ENCODE measurements at places on chromosomes 7 and 10.

DNA sequence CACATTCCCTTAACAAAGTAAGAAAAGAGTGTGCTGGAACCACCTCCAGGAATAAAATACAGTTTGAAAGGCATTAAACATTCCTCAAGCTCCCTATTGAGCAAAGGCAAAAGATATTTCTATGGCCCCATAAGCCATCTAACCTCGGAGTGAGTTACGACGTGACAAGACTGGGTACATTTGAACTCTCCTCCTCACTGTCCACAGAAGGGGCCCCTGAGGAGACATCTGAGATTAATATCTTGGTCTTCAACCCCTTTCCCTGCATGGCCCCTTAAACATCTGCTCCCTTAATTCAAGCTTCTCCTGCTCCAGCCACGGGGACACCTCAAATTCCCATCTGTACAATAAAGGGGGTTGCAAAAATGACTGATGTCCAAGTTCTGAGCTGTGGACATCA, 526 bp downstream of the GIMAP1 start:
- DNase-seq, result no peak

DNA sequence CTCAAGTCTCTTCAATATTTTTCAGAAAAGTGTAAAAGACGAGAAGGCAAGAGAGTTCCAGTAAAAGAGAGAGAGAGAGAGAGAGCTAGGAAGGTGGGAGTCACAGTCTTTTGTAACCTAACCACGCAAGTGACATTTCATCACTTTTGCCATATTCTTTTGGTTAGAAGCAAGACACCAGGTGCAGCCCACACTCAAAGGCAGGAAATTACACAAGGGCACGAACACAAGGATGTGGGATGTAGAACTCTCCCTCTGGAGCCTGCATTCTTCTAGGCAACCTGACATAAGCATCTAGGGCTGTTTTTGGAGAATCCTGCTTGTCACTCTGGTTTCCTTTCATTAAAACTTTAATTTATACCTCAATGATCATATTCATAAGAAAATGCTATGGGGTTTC, 1213.1 kb downstream of the DNAJB9 start:
- no peak for DNase-seq

- no peak for DNase-seq
These were observed 121.7 kb downstream of the PRPF18 start for GRCh38 chr10:13708256-13708990.

- no peak for DNase-seq
These were observed 109.9 kb upstream of the ADO start for GRCh38 chr10:62694537-62695126.

DNA sequence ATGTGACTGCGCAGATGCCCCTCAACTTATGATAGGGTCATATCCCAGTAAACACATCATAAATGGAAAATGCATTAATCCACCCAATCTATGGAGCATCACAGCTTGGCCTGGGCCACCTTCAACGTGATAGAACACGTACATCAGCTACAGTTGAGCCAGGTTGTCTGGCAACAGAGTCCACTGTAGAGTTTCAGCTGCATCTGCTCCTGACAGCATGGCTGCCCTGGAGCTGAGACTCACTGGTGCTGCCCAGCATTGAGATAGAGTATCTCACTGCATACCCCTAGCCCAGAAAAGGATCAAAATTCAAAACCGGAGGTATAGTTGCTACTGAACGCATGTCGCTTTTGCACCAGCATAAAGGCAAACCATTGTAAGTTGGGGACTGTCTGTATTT, 437.7 kb upstream of the MKI67 start:
- DNase-seq, result no peak

DNA sequence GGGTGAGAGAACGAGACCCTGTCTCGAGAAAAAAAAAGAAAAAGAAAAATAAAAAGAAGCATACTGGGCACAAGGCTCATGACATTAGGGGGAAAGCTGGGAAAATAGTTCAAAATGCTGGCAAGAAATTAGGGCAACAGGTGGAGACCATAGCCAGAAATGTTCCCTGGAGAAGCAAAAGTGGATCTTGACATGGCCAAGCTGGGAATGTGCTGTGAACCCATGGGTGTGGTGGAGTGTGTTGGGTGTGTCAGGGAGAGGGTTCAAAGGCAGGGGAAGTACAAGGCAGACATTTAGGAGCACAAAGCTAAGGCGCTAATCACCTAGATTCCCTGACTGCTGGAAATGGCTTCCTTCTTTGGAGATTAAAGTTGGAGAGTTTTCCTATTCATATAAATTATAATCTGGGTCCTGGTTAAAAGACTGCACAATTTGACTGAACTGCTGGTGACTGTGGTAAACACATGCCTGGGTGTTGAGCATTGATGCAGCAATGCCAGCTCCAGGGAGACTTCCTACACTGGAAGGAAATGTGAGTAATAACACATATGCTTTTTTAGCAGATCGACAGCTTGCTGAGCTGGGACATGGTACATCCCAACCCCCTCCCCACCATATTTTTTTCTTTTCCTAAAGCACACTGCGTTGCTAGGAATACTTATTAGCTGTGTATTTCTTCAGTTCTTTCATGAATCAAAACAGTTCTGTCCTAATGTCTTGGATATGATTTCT, 70.1 kb upstream of the ARHGAP21 start:
- DNase-seq, result no peak

DNA sequence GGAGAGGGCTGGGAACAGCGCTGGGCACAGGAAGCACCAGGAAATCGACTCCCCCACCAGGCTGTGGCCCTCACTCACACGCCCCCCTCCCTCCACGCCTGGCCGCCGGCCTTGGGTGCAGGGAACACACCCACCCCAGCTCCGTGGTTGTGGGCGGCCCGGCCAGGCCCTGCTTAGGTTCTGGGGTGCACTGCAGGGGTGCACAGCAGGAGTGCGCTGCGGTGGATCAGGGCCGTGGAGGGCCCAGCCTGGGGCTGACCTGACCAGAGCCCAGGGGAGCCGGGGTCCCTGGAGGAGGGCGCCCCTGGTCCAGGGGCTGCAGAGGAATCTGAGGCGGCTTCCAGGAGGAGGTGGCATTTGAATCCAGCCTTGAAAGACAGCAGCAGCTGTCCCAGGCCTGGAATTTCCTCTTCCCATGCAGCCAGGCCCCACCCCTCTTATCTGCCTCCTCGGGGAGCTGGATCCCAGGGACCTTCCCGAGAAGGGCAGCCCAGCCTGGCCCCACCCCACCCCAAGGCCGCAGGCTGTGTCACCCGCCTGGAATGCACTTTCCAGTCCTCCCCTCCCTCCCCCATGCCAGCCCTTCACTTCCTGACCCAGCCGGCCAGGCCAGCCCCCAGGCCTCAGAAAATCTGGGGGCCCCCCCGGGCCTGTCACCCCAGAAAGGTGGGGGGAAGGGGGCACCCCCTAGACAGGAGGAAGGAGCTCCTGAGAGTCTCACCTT, 18.4 kb upstream of the PDGFA start:
- DNase-seq, result no peak

DNA sequence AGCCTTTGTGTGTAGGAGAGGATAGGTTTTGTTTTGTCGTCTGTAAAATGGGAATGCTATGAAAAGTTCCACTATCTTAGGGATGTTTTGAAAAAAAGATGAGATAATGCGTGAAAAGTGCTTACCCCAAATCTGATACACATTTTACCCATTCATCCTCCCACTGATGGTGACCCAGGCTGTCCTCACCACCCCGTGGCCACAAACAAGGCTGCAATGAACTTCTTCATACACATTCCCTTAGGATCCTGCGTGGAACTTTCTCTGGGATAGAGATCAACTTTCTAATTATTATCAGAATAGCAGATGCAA, 399 bp upstream of the OGDHL start:
- no peak for DNase-seq

- DNase-seq, result no peak
These were observed 3.2 kb upstream of the MRPS24 start for GRCh38 chr7:43872406-43873110.

GRCh38 chr10:132872658-132873057, 69.7 kb downstream of the CFAP46 start:
- DNase-seq, result no peak

- DNase-seq, result no peak
These were observed 27.6 kb upstream of the PIK3AP1 start for GRCh38 chr10:96747734-96748550.

- no peak for DNase-seq
These were observed 861.5 kb upstream of the ZWINT start for GRCh38 chr10:57222603-57223002.

DNA sequence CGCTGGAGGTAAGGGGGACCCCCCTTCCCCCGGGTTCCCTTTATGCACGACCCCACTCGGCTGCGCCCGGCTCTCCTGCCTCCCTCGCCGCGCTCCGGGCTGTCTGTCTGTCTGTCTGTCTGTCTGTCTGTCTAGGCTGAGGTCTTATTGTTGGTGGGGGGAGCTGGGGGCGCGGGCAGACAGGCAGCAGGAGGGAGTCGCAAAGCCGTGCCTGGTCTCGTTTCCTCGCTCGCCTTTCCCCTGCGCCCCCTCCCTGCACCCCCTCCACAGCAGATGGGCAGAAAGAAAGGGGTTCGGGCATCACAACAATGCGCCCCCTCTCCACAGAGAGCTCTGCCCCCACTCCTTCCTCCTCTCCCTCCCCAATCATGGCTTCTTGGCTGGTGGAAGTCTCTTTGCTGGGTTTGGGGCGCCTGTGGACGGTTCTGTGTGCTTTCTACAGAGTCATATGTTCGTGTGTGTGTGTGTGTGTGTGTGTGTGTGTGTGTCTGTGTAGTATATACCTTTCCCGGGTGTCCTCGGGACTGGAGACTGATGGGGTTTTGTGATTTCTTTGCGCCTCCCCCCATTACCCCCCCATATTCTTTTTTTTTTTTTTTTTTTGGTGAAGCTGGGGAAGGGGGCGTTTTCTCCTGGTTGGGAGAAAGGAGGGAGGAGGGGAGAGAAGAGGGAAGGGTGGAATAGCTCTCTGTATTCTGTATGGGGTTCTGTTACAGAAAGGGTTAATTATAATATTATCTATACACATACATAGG, 1.9 kb downstream of the AUTS2 start:
- DNase-seq, result no peak

DNA sequence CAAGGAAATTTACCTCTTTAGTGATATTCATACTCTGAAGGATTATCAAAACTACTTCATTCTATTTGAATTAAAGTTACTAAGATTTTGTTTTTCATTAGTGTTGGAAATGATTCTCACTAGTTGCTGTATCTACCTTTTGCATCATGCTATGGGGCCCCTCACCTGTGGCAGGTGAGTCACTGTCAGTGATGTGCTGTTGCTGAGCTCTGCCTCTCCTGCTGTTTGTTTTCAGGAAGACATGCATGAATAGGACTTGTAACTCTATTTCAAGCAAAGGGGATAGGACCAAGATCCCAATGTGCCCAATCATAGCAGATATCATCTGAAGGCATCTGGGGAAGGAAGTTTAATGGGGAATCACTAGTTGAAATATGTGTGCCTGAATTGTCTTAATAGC, 57.4 kb upstream of the AGR3 start:
- DNase-seq, result no peak

DNA sequence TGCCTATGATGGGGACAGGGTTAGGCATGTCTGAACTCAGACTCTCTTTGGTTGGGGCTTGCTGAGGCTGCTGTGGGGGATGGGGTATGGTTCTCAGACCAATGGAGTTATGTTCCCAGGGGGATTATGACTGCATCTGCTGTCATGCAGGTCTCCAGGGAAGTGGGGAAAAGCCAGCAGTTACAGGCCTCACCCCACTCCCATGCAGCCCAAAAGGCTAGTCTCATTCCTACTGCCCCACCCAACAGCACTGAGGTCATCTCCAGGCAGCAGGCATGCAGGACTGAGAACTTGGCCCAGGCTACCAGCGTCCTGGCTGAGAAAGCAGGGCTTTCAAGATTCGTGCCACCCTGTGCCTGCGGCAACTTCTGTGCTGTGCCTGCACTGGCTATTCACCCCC, 373.3 kb downstream of the HTR7 start:
- no peak for DNase-seq

DNA sequence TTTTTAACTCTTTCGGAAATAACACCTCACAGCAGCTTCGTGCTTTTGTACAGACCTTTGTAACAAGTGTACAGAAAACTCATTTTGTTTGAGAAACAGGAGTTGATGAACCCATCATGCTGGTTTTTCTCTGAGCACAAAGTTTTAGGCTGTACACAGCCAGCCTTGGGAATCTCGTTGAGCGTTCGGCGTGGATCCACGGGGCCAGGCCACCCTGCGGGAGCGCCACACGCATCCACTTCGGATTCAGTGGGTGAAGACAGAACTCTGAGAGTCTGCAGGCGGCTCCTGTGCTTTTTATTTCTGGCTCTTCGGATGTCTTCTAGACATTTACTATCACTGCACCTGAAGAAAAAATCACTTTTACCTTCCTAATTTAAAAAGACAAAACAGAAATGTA, 131.2 kb downstream of the SMURF1 start:
- no peak for DNase-seq

DNA sequence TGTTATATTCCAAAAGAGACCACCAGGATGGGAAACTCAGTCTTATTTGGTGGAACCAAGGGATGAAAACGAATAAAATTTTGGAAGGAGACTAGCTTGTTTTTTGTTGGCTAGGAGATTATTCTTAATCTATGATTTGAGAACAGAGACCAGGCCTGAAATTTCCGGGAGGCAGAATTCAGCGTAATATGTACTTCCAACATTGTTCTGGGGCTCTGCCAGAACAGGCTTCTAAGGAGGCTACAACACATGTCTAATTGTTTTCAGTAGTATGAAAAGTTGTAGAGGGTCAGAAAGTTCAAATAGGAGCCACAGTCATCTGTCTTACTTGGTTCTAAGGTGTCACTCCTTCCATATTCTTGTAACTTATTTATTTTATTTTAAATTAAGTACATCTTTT, 1.7 kb downstream of the DDX21 start:
- DNase-seq, result no peak

DNA sequence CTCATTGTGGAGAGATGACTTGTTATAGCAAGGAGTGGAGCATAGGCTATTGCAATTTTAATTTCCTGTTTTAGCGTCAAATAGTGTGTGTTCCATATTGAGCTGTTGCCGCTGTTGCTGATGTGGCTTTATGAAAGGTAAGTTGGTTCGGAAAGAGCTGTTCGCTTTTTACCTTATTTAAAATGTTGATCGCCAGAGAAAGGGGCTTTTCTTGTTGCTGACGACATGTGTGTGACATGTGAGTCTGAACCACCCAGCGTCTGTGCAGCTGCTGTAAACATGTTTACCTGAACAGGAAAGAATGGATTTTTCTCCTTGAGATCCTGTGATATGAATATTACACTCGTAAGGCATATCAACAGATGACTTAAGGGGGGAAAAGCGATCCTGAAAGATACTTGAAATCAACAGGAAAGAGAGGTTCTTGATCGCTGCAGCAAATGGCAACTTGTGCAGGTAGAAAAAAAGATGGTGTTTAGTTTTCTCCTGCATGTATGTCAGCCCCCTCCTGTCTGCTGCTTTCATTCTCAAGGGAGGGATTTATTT, 2.5 kb downstream of the ZEB1 start:
- no peak for DNase-seq

DNA sequence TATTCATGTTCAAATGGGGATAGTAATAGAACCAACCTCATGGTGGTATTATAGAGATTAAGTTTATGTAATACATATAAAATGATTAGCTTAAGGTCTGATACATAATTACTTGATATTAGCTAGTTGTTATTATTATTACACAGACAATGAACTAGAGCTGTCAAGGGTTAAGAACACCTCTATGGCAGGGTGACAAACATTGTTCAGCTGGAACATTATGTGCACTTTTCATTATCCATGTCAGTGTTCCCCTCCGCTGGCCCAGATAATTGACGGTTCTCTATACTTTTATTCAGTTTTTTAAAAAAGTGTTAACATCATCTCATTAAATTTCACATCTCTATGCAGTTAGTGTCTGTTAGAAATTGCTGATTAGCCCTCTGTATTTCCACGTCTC, 142.1 kb downstream of the CDK14 start:
- DNase-seq, result no peak

Measured in erythroblast (primary cell).